ENCODE measurements at places on chromosomes 7 and 10.

DNA sequence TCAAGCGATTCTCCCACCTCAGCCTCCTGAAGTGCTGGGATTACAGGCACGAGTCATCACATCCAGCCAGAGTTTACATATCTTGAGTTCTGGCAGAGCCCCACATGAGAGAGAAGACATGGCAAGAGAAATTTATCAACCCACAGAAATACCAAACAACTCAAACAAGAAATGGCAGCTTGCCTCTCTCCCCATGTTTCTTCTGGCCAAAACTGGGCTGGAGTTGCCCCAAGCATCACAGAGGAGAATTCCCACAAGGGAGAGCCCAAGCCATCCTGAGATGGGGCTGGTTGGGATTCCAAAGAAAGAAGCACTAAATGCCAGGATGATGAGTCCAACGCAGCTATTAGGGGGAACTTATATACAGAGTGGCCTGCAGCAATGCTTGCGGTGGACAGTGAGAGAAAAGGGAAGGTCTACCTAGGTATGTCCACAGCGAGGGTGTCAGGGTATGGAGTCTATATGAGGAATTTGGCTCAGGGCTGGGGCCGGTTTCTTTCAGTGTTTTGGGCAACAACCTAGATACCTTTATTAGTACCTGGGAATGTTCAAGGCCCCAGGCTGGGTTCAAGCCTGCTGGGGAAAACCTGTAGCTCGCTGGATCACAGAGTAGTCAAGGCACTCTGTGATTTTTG is 14.5 kb upstream of the PAX4 start:
- no peak for DNase-seq

GRCh38 chr7:69781412-69781846 is 183.2 kb downstream of the AUTS2 start:
- DNase-seq = no peak

DNA sequence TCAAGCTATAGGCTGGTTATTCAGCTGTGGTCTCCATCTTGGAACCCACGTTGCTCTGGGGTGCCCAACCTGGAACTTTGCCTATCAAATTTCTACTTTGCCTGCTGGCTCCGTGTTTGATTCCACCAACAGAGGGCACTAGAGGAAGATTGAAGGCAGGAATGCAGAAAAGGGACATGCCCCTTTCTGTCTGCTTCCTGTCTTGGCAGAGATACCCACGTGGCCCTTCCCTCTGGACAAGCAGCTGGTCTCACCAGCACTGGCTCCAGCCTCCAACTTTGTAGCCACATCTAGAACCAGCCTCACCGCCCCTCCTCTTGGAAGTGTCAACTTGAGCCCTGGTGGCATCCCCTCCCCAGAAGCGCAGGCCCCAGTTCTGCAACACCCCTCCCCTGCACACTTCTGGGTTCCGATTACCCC is 52.1 kb upstream of the ZNF438 start:
- DNase-seq = peak; percentile 73

DNA sequence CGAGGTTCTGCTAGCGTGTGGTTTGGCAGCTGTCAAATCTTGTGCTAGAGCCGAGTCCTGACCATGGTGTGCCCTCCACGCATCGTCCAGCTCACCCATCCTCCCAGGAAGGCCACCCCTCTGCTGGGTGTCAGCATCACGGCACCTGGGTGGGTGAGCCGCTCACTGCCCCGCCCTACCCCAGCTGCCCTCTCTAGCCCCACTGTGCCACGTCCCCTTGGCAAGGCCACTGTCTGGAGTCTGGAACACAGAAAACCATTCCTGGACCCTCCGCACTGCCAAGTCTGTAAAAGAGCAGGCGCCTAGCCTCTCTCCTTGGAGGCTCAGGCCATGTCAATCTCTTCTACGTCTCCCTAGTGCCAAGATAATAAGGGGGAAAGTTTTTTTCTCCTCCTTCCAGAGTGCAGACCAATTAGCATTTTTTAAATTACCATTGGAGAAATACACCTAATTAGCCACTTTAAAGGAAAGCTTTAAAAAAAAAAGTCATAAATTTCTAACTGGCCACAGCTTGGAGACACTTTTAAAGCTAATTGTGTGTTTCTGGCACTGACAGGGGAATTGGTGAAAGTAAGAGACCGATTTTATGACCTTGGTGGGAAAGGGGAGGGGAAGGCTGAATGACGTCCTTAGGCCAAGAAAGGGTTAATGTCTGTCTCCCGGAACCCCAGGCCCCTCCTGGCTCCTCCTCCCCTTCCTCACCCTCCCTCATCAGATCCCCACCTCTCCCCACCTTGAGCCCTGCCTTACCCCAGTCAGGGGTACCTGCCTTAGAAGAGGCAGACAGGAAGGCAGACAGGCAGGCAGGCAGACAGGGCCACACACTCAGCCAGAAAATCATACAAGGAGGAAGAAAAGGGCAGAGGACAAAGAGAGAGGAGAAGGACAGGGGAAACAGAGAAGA is 151.2 kb downstream of the PLXNA4 start:
- DNase-seq = no peak

DNA sequence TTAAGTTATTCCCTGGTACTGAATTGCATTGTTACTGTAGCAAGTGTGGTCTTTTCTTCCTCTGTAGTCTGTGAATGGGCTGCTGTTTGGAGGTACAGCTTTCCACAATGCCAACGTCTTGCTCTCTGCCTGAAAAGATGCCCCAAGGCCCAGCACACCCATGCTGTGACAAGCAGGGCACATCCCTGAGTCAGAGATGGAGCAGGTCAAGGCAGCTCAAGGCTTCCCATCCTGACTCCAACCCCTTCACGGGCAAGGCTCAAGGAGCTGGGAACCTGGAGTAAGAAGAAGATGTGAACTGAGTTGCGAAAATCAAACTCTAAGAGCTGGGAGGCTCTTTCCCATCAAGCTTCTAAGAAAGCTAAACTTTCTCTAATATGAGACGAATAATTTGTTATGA is 27.2 kb downstream of the SVIL start:
- DNase-seq = no peak

GRCh38 chr10:96025566-96025965 is 17.8 kb upstream of the CCNJ start:
- peak; percentile 31 for DNase-seq

- no peak for DNase-seq
Measured at GRCh38 chr7:74292757-74293576, 3.8 kb downstream of the CLIP2 start.

DNA sequence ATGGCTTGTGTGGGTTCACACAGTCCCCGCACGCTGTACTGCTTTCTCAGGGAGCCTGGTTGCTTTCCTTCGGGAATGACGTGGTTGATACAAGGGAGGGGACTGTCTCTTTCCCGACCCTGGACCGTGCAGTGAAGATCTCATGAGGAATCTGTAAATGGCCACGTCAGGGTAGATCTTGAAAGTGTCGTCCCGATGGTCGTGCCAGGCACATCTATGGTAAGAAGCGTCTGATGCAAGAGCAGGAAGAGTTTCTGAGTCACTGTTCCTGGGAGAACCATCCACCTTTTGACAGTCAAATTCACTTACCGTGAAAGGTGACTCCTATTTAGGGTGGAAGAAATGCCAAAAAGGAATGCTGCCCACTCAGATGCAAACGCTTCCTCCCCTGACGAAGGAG is 500.4 kb downstream of the PTPRN2 start:
- DNase-seq = no peak

GRCh38 chr10:118092209-118092608 is 45.5 kb upstream of the RAB11FIP2 start:
- DNase-seq = no peak

- no peak for DNase-seq
Measured at GRCh38 chr10:120768227-120768626, 82.9 kb upstream of the WDR11 start.

DNA sequence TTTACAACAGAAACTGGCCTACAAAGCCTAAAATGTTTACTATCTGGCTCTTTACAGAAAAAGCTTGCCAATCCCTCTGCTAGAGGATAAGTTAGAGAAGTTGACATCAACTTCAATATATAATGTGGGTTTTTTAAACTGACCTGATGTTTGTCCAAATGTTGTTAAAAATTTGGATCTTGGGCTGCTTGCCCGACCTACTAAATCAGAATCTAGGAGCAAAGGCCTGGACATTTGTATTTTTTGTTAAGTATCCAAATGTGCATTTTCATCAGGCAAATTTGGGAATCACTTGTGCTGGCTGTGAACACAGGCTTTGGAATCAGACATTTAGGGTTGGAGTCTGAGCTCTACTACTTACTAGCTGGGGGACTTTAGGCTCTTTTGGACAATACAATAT is 252.7 kb upstream of the CSTF2T start:
- no peak for DNase-seq

DNA sequence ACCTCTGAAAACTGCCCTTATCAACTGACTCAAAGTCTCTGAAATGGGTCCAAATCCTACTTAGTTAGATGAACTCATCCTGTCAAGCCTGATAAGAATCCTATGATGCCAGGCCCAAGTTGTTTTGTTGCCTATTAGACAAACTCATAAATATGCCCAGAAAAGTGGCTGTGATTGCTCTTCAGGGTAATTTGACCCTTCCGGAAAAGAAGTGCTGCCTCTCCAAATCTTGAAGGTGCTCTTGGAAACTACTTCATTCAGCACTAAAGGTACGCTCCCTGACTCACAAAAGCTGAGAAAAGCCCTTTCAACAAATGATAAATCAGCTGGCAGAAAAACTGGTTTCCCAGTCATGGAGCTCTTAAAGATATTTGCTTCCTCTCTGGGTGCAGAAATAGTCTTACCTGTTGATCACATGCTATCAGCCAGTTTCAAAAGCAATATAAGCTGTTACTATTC is 6.7 kb downstream of the IFIT5 start:
- DNase-seq = no peak

GRCh38 chr7:146115851-146116520 is 615 bp upstream of the CNTNAP2 start:
- peak; percentile 86 for DNase-seq

- peak; percentile 88 for DNase-seq
Measured at GRCh38 chr10:119517235-119518141, 25.0 kb downstream of the RGS10 start.

DNA sequence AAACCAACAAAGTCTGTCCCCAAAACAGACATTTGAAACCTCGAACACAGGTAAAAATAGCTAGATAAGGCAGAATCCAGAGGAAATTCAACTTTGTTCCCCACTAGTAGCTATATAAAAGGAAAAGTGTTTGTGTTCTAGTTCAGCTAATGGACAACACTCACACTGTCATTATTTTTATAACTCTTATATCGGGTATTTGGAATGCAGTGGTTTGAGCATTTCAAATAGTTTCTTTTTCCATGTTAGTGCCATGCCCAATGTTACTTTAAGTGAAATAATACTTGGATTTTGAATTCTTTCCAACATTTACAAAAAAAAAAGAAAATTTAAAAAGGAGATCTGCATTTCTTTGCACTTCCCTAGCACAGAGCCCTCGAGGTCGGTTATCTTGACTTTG is 213.6 kb downstream of the DOCK4 start:
- DNase-seq = no peak

DNA sequence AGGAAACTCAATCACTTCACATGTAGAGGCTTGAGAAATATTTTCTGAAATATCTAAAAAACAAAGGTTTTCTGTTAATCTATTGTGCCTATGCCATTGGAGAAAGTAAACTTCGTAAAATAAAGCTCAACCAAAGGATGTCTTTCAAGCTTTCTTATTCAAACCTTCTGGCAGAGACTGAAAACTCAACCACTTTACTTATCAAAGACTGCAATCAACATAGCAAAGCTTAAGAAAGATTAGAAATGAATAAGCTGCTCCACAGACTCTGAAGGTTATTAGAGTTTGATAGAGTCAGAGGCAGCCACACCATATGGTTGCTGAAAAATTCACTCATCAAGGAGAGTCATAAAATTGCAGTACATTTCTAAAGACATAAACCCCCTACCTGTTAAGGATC is 245.8 kb upstream of the MEOX2 start:
- DNase-seq = no peak

- no peak for DNase-seq
Measured at GRCh38 chr7:71313553-71313952, 181.6 kb downstream of the GALNT17 start.

- no peak for DNase-seq
Measured at GRCh38 chr7:121557034-121557892, 161.2 kb upstream of the FAM3C start.

DNA sequence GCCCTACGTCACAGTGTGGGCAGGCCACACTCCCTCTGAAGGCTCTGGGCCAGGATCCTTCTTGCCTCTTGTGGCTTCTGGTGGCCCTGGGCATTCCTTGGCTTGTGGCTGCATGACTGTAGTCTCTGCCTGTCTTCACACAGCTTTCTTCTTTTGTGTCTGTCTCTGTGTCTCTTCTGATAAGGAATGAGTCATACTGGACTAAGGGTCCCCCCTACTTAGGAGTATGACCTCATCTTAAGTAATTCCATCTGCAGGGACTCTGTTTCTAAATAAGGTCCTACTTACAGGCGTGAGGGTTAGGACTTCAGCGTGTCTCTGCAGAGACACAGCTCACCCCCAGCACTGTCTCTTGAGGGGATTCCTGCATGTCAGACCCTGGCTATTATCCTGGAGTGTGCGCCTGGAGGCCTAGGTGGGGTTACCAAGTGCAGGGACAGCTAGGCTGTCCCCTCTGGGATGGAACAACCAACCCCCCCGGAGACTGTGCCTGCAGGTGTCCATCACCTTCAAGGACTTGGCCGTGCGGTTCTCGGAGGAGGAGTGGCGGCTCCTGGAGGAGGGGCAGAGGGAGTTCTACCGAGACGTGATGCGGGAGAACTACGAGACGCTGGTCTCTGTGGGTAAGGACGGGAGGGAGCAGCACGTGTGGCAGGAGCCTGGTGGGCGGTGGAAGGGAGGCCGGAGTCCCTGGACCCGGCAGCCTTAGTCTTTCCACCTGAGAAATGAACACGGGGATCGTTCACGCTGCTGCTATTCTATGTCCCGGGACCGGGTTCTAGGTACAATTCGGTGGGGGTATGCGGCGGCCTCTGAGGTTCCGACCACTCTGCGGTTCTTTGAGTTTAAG is 54.1 kb downstream of the ZNF467 start:
- DNase-seq = no peak

DNA sequence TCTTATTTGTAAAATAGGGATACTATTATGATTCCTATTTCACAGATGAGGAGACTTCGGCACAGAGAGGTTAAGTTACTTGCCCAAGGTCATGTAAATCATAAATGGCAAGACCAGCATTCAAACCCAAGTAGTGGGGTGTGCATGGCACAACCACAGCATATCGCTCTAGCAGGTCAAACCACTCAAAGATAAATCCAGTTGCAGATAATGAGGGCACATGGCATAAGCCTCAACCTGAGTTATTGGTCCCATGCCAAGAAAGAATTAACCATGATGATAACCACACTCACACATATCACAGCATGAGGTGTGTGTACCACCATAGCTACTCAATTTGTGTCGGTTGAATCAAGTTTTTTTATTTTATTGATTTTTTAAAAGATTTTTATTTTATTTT is 180.5 kb downstream of the CREB5 start:
- no peak for DNase-seq

DNA sequence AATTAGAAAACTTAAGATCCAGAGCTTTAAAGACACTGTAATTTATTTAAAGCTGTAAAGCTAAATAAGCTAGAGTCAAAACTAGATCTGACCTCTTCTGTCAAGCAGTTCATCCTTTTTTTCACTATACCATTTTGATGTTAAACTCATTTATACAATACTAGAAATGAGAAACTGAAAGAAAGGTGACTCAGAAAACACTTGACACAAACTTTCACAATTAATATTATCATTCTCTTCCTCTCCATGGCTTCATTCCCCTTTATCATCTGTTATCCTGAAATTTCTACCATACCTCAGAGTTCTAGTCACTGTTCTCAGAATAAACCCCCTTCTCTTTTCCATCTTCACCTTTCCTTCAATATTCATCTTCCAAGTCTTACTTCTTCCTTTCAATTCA is 1.3 kb downstream of the FIGNL1 start:
- no peak for DNase-seq
